ENCODE measurements at places on chromosomes 4 and X.

DNA sequence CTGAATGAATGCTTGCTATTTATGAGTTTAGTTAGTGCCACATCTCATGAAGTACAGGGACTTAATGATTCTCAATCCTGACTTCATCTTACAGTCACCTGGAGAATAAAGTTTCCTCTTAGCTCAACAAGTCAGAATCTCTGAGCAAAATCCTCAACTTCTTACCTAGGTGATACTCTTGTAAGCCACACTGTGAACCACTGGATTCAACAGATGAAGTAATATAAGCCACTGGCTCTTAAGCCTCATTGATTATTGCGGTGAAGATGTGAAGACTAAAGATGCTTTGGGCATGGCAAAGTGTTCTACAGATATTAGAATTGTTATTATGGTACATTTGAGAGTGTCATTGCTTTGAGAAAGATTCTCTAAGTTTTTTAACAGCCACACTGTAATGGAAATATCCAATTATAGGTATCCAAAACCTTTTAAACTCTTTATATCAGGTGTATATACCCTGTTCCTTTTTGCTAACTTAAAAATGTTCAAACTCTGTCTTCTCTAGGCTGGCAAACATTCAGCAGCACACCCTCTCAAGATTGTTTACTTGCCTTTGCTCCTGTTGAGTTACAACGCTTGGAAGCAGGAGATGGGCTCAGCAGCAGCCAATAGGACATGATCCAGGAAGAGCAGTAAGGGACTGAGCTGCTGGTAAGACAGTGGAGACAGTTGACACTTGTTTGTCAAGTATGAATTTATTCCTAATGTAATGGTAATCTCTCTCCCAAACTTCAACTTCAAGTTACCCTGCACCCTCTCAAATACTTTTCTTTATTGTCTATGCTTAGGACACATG lies 43.4 kb downstream of the TET2 start:
- H3K4me3 ChIP-seq: no peak overlapping the region
- no peak for DNase-seq
- no peaks in the 10 kb centered on the region for H3K27me3 ChIP-seq
- H3K36me3 ChIP-seq: no peaks in the 10 kb centered on the region
- H3K27ac ChIP-seq: no peak overlapping the region

DNA sequence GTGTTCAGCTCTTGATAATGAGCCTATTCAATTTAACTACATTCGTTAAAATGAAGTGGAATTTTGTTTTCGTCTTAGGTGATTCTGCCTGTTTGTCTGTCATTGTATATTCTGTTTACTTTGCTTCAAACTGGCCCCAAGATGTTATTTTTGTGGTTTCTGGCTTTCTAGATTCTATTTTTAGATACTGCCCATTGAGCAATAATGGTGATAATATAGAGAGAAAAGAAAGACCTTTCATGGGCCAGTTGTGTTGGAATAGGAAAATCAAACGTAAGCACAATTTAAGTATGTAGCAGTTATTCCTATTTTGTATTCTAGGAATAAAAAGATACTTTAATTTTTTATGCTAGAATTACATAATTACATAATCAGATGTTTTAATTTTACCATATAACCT lies 4.0 kb downstream of the CDKN2AIP start:
- H3K4me3 ChIP-seq: no peak overlapping the region
- peaks cover 4% of the 10 kb centered on the region for H3K36me3 ChIP-seq
- H3K4me1 ChIP-seq: peaks cover 7% of the 10 kb centered on the region
- no peaks in the 10 kb centered on the region for H3K27me3 ChIP-seq
- H3K27ac ChIP-seq: no peak overlapping the region

DNA sequence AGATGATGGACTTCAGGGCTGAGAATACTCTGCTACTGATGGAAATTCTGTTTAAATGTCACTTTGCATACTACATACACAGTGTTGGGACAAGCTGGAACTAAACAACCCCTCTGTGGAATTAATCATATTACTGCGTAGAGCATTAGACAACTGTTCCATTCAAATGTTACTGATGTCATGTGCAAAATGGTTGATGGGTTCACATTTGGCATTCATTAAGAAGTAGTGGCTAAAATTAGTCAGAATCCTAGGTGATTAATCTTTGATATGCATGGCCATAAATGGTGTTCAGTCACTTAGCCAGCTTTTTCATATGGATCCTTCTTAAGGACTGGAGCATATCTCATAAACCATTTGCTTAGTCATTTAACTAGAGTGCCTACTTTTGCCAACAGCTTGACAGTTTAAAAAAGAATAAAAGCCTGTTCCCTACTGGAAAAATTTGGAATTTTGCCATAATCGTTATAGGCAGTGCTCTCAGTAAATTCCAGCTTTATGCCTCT lies 105.2 kb downstream of the RNF150 start:
- H3K27ac ChIP-seq: no peak overlapping the region
- no peak overlapping the region for H3K4me3 ChIP-seq
- H3K27me3 ChIP-seq: no peaks in the 10 kb centered on the region
- DNase-seq: no peak
- no peaks in the 10 kb centered on the region for H3K36me3 ChIP-seq

GRCh38 chr4:185092535-185093197 lies 50.4 kb upstream of the SLC25A4 start:
- no peaks in the 10 kb centered on the region for H3K36me3 ChIP-seq
- H3K27ac ChIP-seq: no peak overlapping the region
- H3K4me3 ChIP-seq: no peak overlapping the region
- DNase-seq: no peak
- H3K27me3 ChIP-seq: no peaks in the 10 kb centered on the region

DNA sequence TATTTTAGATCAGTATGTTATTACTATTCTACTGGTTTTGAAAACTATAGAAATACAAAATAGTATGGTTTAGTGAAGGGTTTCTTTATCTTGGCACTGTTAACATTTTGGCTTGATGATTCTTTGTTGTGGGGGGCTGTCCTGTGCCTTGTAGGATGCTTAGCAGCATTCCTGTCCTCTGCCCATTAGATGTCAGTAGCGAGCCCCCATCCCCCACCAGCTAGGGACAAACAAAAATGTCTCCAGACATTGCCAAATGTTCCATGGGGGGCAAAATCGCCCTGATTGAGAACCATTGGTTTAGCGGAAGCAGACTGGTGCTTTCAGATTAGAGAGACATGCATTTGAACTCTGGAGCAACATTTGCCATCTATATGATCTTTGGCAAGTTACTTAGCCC lies 23.3 kb downstream of the SPARCL1 start:
- no peaks in the 10 kb centered on the region for H3K36me3 ChIP-seq
- no peak for DNase-seq

DNA sequence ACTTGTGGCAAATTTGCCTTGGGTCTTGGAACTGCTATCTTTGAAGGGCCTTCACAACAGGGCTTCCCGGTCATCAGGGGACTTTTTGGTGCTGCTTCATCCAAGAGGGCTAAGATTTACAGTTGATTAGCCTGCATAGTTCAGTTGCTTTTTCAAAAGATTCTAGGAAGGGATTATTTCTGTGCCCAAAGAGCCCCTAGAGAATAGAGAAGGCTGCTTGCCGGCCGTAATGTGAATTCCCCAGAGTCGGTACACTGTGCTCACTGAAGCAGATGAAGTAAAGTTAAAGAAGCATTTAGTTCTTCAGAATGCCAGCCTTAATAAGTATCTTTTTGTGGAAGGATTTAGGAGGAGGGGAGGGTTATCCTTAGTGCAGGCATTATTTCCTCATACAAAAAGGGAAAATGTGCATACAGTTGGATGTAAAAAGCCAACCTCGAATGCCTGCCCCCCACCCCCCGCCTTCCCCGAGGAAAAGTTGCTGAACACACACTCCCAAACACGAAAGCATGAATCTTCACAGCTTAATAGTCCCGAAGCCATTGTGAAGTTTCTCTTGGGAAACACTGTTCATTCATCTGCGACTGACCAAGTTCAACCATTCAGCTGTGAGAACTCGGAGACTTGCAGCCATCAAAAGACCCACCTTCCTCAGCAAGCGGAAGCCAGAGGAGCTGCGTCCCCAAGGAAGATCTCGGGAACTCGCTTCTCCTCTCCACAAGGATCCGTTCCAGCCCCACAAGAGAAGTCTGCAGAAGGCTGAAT lies 47.6 kb downstream of the ANOS1 start:
- H3K4me3 ChIP-seq: no peak overlapping the region
- H3K27me3 ChIP-seq: no peaks in the 10 kb centered on the region
- H3K27ac ChIP-seq: no peak overlapping the region

GRCh38 chr4:173538909-173539445 lies 8.9 kb upstream of the HAND2 start:
- no peak overlapping the region for H3K4me3 ChIP-seq
- H3K27me3 ChIP-seq: peaks cover 18% of the 10 kb centered on the region
- DNase-seq: no peak
- H3K27ac ChIP-seq: no peak overlapping the region
- no peaks in the 10 kb centered on the region for H3K36me3 ChIP-seq

- no peaks in the 10 kb centered on the region for H3K4me1 ChIP-seq
- peak; percentile 55 for DNase-seq
- H3K4me3 ChIP-seq: no peak overlapping the region
- no peaks in the 10 kb centered on the region for H3K36me3 ChIP-seq
- peak overlapping the region; percentile 28 for H3K27ac ChIP-seq
- H3K27me3 ChIP-seq: no peaks in the 10 kb centered on the region
Measured at GRCh38 chrX:11244636-11245035, 48.6 kb upstream of the AMELX start.

GRCh38 chr4:2858451-2859217 lies 15.0 kb downstream of the ADD1 start:
- no peaks in the 10 kb centered on the region for H3K36me3 ChIP-seq
- no peak overlapping the region for H3K4me3 ChIP-seq
- no peaks in the 10 kb centered on the region for H3K27me3 ChIP-seq
- no peak overlapping the region for H3K27ac ChIP-seq

DNA sequence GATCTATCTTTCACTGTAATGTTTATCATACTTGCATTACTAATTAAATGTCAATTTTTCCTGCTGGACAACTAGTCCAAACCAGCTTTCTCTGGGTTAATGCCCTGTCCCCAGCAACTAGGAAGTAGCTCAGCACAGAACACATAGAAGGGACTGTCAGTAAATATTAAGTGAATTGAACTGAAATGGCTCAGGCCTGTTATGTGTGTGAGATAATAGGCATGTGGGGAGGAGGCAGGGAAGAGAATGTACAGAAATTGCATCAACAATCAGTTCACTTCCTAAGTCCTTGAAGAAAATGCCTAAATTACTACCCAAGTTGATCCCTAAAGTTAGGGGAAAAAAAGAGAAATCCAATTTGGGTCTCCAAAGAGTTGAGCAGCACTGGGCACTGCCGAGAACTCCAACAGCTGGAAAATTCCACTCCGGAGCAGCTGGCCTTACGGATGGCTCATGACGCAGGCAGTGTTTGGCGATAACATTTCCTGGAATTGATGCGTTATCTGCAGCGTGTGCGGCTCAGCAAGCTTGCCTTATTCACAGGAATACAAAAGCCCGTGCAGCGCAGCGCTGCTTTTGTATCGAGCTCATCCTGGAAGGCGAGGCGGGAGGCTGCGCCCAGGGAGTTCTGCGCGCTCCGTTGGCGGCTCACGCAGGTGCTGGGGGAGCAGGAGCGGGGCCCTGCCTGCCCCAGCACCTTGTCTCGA lies 297.3 kb upstream of the LCORL start:
- H3K4me1 ChIP-seq: no peaks in the 10 kb centered on the region
- no peak for DNase-seq
- H3K36me3 ChIP-seq: no peaks in the 10 kb centered on the region

- no peaks in the 10 kb centered on the region for H3K27me3 ChIP-seq
- no peaks in the 10 kb centered on the region for H3K4me1 ChIP-seq
- no peak overlapping the region for H3K4me3 ChIP-seq
Measured at GRCh38 chr4:150318971-150319370, 240.7 kb downstream of the DCLK2 start.

- no peak overlapping the region for H3K4me3 ChIP-seq
- DNase-seq: no peak
- no peak overlapping the region for H3K27ac ChIP-seq
- no peaks in the 10 kb centered on the region for H3K36me3 ChIP-seq
Measured at GRCh38 chr4:69909195-69909594, 21.7 kb upstream of the CSN1S1 start.

DNA sequence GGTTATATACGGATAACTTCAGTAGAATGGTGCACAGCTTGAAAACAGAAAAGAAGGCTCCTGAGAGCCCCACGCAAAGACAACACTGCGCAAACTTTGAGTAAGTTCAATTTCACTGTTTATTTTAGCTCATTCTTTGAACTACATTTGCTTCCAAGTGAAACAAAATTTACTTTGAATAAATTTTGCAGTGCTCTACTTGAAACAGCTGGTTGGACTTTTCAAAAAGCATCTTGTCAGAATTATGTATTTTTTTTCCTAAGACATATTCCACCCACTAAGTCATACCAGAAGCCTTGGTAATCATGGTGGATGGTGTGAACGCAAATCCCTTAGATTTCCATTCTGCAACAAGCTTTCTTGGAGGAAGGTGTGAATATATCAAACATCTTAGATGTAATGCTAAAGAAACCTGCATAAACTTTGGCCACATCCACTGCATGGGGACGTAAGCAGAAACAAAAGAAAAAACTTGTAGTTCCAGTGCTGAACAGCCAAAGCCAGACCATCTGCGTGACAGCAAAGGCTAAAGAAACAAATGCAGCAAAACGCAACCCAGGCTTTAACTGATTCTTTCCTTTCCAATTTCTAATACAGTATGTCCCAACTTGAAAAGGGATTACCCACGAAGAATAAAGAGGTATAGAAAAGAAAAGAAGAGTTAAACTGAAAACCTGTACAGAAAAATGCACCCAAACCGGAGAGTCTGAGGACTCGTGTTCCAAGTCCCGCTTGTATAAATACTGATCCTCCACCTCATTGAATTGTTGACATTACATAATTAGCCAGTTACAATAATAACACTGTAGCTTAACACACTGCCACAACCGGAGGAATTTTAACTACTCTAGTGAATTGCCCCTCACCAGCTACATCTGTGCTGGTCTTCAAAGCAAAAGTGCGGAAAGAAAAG lies 90.9 kb downstream of the SH3RF1 start:
- no peak overlapping the region for H3K4me3 ChIP-seq
- peak overlapping the region; percentile 62 for H3K27ac ChIP-seq
- DNase-seq: peak; percentile 33
- H3K4me1 ChIP-seq: peaks cover 12% of the 10 kb centered on the region
- no peaks in the 10 kb centered on the region for H3K36me3 ChIP-seq

DNA sequence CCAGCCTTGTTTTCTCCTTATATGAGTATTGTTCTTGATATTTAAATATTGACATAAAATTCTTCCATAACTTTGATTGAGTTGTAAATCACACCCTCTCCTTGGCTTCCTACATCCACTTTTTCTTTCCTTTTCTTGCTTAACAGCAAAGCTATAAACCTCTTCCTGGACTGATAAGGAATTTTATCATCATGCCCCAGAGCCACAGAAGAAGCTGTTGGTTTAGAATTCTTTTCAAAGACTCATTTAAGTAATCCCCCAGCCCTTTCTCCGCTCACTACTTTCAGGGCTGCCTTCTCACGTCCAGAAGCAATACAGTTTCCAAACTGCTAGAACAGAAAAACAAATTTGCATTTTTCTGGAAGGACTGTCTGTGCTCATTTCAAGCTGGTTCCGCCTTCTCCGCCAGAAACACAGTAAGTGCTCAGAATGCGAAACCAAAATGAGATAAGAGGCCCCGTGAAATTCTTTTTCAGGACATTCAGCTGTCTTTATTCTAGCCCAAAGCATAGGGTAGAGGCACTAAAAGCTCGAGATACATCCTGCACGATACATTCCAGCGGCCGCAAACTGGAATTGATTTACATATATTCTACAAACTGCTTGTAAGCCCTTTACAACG lies 849 bp downstream of the MID1 start:
- no peaks in the 10 kb centered on the region for H3K36me3 ChIP-seq
- H3K27ac ChIP-seq: peak overlapping the region; percentile 53
- H3K27me3 ChIP-seq: no peaks in the 10 kb centered on the region
- DNase-seq: no peak
- no peaks in the 10 kb centered on the region for H3K4me1 ChIP-seq
- H3K4me3 ChIP-seq: peak overlapping the region; percentile 35

GRCh38 chr4:43564107-43564506 lies 671.6 kb downstream of the GRXCR1 start:
- no peaks in the 10 kb centered on the region for H3K36me3 ChIP-seq
- H3K4me3 ChIP-seq: no peak overlapping the region
- no peak for DNase-seq
- no peaks in the 10 kb centered on the region for H3K27me3 ChIP-seq
- H3K27ac ChIP-seq: no peak overlapping the region
